ENCODE measurements at places on chromosomes 1 and 21.

GRCh38 chr1:48035371-48036141 is 38.4 kb upstream of the TRABD2B start:
- DNase-seq, result peak; percentile 53

- DNase-seq, result no peak
Observed at GRCh38 chr1:65670518-65670917, 122.2 kb upstream of the PDE4B start.

GRCh38 chr1:118963456-118964430 is 24.4 kb downstream of the TBX15 start:
- no peak for DNase-seq

- DNase-seq, result no peak
Observed at GRCh38 chr1:93723733-93724270, 42.2 kb upstream of the BCAR3 start.

- DNase-seq, result no peak
Observed at GRCh38 chr1:235272851-235273250, 55.1 kb downstream of the ARID4B start.

DNA sequence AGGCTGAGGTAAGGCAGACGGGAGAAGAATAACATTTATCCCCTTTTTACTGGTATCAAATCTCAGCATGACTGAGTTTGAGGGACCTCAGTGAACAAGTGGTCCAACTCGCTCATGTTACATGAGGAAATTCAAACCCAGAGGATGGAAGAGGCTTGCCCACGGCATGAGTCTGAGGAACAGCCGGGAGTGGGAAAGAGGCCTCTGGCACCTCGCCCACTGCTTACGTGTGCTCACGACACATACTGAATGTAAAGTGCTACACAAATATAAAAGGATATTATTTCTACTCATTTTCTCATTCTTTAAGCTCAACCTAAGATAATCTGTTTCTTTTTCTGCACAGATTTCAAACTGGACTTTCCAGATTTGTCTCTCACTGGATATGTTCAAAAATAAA is 14.7 kb downstream of the BEND5 start:
- no peak for DNase-seq

- no peak for DNase-seq
Observed at GRCh38 chr1:53638360-53639035, 100.5 kb downstream of the GLIS1 start.

DNA sequence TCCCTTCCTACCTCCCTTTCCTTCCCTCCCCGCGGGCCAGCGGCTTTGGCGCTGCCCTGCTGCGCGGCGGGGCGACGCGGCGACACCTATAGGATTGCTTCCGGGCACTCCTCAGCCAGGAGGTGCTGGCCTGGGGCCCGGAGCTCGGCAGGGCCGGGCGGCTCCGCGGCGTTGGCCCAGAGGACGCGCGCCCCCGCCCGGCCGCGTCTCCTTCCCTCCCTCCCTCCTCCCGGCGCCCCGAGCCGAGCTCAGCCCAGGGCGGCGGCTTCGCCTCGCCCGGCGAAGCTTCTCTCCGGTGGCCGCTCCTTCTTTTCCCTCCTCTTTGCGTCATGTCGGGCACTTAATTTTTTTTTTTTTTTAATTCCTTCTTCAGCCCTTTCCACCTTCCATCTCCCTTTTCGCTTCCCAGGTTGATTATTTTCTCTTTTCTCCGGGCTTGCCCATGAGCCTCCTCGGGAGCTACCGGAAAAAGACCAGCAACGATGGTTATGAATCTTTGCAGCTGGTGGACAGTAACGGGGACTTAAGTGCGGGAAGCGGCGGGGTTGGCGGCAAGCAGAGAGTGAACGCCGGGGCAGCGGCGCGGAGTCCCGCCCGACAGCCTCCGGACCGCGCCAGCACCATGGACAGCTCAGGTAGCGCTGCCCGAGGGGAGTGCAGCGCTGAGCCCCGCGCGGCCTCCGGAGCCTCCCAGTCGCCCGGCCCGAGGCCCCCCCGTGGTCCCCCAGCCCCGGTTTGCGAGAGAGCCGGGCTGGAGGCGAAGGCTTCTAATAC is at the start of gene DNAJC6:
DNAJC6 (plus strand) TSS at position 240 of the 774 bp plus-strand sequence; CDS start at position 443, 203 bp downstream.
- DNase-seq, result peak; percentile 81
